ENCODE measurements at places on chromosomes 16 and 17.

DNA sequence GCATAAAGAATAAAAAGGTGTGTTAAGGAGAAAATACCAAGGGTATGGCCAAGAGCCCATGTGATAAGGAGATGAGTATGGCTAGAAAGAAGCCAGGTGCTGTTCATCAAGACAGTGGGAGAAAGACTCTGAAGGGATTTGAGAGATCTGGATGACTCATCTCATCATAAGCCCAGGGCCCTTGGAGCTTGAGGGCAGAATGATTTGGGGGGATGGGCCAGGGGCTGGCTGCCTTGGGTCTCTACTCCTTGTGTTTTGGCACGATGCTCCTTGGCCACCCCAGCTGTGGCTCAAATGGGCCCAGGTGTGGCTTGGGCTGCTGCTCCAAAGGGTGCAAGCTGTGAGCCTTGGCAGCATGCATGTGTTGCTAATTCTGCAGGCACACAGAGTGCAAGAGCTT lies 14.5 kb upstream of the TNFRSF13B start:
- no peak for DNase-seq

GRCh38 chr16:2047330-2048115 lies at the start of the genes NTHL1 and TSC2:
TSS of gene NTHL1 (minus strand) at chr16:2047834. CDS start at chr16:2047823, 11 bp downstream.
TSS of gene TSC2 (plus strand) at chr16:2047985. CDS start at chr16:2048616, 631 bp downstream.
- DNase-seq: peak; percentile 99

- DNase-seq: no peak
Measured at GRCh38 chr17:43834106-43834505, 1.2 kb upstream of the MPP3 start.

DNA sequence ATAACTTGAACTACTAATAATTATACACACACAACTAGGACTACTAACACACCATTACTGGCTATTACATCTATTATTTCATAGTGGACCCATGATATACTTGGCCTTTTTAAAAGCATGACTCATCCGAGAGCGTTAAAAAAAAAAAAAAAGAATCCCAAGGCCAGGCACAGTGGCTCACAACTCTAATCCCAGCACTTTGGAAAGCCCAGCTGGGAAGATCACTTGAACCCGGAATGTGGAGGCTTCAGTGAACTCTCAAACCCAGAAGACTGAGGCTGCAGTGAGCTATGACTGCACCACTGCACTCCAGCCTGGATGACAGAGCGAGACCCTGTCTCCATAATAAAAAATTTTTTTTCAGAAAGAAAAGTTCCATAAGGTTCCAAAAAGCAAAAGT lies 3.1 kb downstream of the GLG1 start:
- DNase-seq: no peak

DNA sequence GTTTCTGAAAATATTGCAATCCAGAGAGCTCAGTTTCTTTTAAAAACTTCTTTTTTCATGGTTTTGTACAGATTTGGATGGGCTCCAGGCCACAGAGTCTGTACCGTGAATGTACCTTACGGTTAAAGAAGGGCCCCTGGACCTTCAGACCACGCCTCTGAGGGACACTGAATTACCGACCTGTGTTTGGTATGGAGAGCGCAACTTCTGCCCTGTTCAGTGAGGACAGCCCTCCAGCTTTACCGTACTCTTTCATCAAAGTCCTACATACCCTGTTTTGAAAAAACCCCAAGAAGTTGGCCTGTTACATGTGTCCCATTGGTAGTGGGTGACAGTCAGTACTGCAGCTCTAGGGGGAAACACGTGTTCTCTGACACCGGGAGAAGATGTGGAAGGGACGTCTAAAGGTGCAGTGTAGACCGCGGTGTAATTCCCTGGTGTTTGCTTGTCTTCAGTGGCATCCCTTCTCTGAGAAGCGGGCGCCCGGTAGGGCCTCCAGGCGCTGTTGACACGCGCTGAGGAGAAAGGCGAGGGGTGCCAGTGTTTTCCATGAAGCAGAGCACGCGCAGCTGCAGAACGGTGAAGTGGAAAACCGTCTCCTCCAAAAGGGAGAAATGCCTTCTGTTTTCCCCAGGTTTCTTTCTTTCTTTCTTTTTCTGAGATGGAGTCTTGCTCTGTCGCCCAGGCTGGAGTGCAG lies 6.2 kb downstream of the PGS1 start:
- no peak for DNase-seq

- no peak for DNase-seq
Measured at GRCh38 chr17:77311371-77311981, 170.7 kb downstream of the SEC14L1 start.

- DNase-seq: peak; percentile 17
Measured at GRCh38 chr16:69105501-69106361, at the start of gene HAS3. TSS of gene HAS3 (plus strand) at chr16:69105653. CDS start at chr16:69109396, 3,743 bp downstream.

DNA sequence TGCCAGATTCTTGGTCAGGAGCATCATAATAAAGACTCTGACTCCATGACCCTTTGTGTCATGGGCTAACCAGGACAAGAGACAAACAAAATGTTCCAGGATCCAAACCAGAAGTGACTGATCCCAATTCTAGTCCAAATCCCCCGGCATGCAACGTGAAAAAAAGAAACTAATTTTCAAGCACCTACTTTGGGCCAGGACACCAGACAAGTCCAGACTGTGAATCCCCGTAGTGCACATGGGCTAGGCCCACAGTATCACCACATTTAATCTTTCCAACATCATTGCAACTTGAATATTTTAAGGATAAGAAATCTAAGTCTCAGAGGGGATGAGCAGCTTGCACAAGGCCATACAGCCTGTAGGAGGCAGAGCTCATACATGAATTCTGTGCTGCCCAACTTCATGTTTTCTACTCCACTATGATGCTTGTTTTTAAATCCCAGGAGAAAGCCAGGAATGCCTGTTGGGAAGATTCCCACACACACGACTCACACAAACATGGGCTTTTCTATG lies 365.7 kb downstream of the NPIPA8 start:
- no peak for DNase-seq

GRCh38 chr17:37513711-37514110 lies 24.0 kb downstream of the DUSP14 start:
- no peak for DNase-seq

DNA sequence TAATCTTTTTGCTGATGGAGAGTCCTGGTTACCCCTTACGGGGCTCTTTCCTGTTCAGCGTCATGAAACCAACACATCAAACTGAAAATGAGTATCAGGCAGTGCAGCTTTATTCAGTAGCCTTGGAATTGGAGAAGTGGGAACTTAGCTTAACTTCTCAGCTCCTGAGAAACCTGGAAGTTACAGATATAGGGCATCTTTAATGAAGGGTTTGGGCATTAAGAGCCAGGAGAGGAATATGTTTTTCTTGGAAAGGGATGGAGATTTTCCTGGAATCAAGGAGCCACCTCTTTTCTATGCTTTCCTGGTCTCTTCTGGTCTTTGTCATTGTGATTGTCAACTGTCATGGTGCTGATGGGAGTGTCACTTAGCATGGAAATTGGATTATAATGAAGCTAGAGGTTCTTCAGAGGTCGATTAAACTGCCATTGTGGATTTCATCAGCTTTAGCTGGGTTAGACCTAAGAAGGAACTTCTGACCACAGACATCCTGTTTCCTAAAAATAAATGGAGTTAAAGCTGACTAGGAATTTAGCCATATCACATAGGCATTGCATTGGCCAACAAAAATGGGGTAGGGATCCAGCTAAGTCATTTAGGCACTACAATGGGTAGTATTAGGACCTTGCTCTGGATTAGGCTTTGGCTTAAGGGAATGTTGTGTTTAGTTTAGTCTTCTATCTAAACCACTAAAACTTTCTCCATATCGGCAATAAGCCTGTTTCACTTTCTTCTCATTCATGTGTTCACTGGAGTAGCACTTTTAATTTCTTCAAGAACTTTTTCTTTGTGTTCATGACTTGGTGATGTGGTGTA lies 186.4 kb downstream of the BCAS3 start:
- DNase-seq: no peak

- no peak for DNase-seq
Measured at GRCh38 chr16:48340054-48340453, 45.2 kb downstream of the SIAH1 start.

- no peak for DNase-seq
Measured at GRCh38 chr16:55089600-55089999, 158.9 kb downstream of the IRX5 start.

DNA sequence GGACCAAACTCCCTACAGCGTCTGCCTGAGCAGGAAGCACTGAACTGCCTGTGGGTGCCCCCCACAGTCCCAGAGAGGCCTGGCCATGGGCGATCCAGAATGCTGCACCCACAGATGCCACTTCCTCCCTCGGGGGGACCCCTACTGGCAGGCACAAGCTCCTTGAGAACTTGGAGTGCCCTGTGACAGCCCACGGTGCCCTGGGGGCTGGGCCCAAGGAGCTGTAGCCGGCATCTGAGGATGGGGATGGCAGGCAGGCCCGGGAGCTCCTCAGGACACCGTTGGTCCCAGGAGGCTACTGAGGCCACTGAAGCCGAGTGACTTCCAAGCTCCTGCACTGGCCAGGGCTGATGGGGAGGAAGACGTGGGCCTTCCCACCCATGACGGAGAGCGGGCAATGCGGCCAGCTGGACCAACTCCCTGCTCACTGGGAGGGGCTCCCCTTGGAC lies 15.1 kb upstream of the RASD1 start:
- no peak for DNase-seq

- DNase-seq: no peak
Measured at GRCh38 chr17:82753201-82753464, 1.3 kb downstream of the TBCD start.

GRCh38 chr16:2924901-2925755 lies 13.4 kb downstream of the FLYWCH1 start:
- DNase-seq: no peak

DNA sequence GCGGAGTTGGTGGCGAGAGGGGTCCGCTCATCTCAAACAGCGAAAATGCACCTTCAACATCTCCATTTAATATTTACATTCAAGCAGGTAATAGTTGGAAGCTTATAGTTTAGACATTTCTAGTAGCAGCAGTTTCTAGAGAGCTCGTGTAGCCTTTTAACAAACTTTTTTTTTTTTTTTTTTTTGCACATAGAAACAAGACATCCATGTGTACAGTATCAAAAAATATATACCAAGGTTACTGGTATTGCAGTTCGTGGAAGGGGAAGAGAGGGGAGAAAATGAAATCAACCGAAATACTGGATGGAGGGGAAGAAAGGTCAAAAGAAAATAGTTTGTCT lies 6.2 kb downstream of the CBX4 start:
- DNase-seq: no peak

GRCh38 chr16:76665571-76666275 lies 388.5 kb downstream of the CNTNAP4 start:
- DNase-seq: no peak

DNA sequence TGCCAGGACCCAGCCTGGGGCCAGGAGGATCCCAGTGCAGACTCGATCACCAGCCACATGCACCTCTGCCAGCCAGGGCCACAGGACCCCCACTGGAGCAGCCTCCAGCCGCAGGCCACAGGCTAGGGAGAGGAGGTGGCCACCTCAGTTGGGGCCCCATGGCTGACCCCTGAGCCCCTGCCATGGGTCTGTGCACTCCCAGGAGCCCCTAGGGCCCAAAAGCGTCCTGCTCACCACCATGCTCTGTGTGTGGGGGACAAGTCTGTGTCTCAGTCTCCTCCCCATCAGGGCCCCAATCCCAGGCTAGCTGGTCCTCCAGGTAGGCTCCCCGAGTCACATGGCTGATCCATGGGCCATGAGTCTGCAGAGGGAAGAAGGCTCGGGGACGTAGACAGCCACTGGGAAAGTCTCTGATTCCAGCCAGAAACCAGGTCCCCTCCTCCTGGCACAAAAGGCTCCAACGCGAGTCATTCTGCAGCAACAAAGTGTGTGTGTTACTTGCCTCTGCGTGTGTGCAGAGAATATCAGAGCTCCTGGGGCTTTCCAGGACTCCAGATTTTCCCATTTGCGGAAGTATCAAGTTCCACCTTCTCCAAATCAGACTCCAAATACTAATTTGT lies 6.1 kb upstream of the PRSS8 start:
- no peak for DNase-seq

DNA sequence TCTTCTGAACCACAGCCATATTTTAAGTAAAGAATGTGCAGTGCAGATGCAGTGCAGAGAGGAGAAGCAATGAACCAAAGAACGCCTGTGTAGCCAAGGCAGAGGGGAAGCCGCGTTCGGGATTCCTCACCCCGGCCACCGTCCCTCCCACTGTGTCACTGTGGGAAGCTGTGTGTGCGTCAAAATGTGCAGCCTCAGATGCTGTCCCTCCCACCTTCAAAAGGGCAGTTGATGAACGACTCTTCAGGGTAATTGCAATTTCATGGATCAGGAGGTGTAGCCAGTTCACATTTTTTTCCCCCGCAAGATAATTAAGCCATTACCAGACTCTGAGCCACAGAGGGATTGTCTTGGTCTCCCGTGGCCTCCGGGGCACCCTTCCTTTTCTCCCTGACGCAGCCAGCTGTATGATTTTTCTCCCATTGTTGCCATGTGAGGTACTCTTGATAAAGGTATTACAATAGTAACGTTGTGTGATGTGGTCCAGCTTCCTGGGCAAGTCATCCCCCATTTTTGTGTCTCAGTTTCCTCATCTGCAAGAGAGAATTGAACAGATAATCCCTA lies 190.0 kb downstream of the FOXL1 start:
- no peak for DNase-seq

DNA sequence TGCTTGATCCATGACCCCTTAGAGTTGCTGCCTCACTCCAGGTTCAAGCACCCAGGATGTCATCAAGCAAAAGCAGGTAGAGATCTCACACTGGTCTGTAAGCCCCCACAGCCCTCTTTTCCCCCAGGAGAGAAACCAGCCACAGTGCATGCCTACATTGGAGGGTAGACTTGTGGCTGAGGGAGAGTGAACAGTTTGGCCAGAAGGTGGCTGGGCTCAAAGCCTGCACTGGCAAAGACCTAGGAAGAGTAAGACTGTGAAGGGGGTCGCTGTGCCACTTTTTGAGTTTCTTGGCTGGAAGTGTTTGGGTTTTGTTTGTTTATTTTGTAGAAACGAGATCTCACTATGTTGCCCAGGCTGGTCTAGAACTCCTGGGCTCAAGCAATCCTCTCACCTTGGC lies 28.5 kb downstream of the HOXB1 start:
- DNase-seq: no peak

DNA sequence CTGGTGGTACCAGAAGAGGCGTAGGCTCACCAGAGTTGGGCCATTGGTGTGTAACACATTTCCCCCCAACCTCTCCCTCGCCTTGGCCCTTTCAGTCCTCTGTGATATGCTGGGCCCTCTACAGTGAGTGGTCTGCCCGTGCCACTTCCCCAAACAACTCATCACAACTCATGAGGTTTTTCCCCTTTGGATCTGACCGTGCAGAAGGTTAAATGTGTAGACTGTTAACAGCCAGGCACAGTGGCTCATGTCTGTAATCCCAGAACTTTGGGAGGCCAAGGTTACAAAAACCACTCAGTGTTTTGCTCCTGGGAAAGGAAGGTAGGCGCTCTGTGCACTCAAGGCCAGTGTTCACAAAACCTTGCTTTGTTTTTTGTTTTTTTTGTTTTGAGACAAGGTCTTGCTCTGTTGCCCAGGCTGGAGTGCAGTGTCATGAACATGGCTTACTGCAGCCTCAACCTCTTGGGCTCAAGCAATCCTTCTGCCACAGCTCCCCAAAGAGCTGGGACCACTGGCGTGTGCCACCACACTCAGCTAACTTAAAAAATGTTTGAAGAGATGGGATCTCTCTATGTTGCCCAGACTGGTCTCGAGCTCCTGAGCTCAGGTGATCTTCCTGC lies 11.3 kb upstream of the CYB5B start:
- no peak for DNase-seq

Data from hypothalamus (tissue), 51 donors.